H1 (cell line): ENCODE measurements at places on chromosomes 7 and 10.

GRCh38 chr7:131900785-131901287, 344.4 kb upstream of the PODXL start:
- H3K4me3 ChIP-seq: no peak overlapping the region
- H3K27ac ChIP-seq: no peak overlapping the region
- DNase-seq: peak; percentile 16
- peaks cover 11% of the 10 kb centered on the region for H3K4me1 ChIP-seq
- no peaks in the 10 kb centered on the region; the same call in 1 of the 2 replicates for H3K27me3 ChIP-seq

GRCh38 chr10:52979295-52979990, 206.9 kb upstream of the MBL2 start:
- H3K4me1 ChIP-seq: no peaks in the 10 kb centered on the region
- no peak for DNase-seq
- no peaks in the 10 kb centered on the region for H3K27me3 ChIP-seq
- H3K36me3 ChIP-seq: no peaks in the 10 kb centered on the region

GRCh38 chr7:51455948-51456347, 139.3 kb upstream of the COBL start:
- no peaks in the 10 kb centered on the region; the same call in 1 of the 2 replicates for H3K4me1 ChIP-seq
- no peak overlapping the region for H3K27ac ChIP-seq
- no peaks in the 10 kb centered on the region for H3K36me3 ChIP-seq
- DNase-seq: no peak
- H3K4me3 ChIP-seq: no peak overlapping the region
- peaks cover 9% of the 10 kb centered on the region; the same call in 1 of the 2 replicates for H3K27me3 ChIP-seq

DNA sequence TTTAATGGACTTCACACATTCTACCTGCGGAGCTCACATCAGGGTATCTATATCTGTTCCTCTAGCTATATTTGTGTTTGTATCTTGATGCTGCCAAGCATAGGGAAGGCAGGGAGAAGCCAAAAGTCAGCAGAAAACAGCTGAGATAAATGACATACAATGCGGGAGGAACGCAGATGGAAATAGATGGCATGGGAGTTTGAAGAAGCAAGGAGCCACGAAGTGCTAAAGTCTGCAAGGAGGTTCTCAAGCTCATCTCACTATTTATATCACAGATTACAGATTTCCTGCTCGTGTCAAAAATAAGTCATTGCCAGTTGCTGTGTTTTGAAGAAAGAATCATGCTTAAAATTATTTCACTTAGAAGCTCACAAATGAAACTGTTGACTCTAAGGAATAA, 180.5 kb downstream of the DPP6 start:
- DNase-seq: no peak
- H3K27ac ChIP-seq: no peak overlapping the region
- H3K4me3 ChIP-seq: no peak overlapping the region
- H3K27me3 ChIP-seq: no peaks in the 10 kb centered on the region
- H3K4me1 ChIP-seq: no peaks in the 10 kb centered on the region
- H3K36me3 ChIP-seq: no peaks in the 10 kb centered on the region

DNA sequence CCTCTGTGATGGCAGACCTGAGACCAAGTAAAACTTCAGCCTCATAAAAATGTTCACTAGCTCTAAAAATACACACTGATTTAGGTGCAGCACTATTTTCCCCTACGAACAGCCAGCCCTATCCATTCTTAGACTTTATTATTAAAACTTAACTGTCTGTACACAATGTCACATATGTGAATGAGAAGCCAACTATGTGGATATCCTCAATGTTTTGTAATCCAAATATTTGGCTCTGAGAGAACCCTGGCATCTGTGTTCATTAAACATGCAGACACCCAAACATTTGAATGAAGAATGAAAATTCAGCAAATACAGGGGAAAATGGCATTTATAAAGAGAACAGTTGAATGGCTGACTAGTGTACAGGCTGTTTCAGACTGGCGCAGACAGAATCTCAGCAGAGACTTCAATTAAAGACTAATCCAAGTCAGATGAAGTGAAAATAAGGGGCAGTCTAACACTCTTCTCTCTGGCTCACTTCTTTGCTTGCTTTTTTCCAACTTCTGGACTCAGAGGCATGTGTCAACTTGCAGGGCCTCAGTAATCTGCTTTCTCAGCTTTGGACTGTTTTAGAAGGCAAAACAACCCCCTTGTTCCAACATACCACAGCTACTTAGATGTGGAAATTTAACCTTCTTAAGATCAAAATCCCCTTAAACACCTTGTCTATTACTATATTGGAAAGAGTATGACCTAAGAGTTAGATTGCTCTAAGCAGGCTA, 47.4 kb upstream of the FAM180A start:
- no peak overlapping the region for H3K4me3 ChIP-seq
- DNase-seq: no peak
- peaks cover 2% of the 10 kb centered on the region; the same call in 1 of the 2 replicates for H3K4me1 ChIP-seq

DNA sequence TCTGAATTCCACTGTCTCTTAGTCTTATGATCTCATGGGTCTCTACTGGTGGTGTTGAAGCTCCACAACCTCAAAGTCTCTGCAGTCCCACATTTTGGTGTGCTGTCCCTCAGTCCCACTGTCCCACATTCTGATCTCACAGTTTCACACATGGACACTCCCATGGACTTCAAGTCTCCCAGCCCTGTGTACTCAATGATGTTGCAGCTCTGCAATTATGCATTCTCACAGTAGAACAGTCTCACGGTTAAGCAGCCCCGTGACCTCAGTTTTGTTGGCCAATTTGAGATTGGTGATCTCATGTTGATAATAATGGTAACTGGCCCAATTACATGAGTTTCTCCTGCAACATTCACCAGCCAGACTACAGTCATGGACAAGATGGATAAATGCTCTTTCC, 109.4 kb downstream of the ODAD2 start:
- no peaks in the 10 kb centered on the region for H3K36me3 ChIP-seq
- H3K27ac ChIP-seq: no peak overlapping the region
- no peaks in the 10 kb centered on the region for H3K27me3 ChIP-seq
- DNase-seq: no peak
